Karpas-422 (cell line): ENCODE measurements at places on chromosomes 1 and 21. TPM values are rescaled to one million over a fixed set of nuclear protein-coding genes. Genes with fewer than 3 reads are reported as not detected.

- H3K27ac ChIP-seq = no peak overlapping the region
- no peak overlapping the region for H3K4me3 ChIP-seq
- no peaks in the 10 kb centered on the region for H3K4me1 ChIP-seq
- DNase-seq = no peak
- H3K27me3 ChIP-seq = no peaks in the 10 kb centered on the region
- no peaks in the 10 kb centered on the region for H3K36me3 ChIP-seq
Measured at GRCh38 chr1:11434926-11435325, 44.0 kb upstream of the DISP3 start.

GRCh38 chr1:31654474-31654776 is 9.7 kb upstream of the PEF1 start:
- no peaks in the 10 kb centered on the region for H3K36me3 ChIP-seq
- no peak overlapping the region for H3K27ac ChIP-seq
- H3K4me1 ChIP-seq = no peaks in the 10 kb centered on the region
- H3K4me3 ChIP-seq = no peak overlapping the region

- no peak overlapping the region for H3K4me3 ChIP-seq
- DNase-seq = no peak
- peaks cover 6% of the 10 kb centered on the region; the same call in 1 of the 2 replicates for H3K4me1 ChIP-seq
- no peak overlapping the region for H3K27ac ChIP-seq
- no peaks in the 10 kb centered on the region for H3K27me3 ChIP-seq
- no peaks in the 10 kb centered on the region for H3K36me3 ChIP-seq
Measured at GRCh38 chr1:41616563-41616962, 132.1 kb upstream of the EDN2 start.

DNA sequence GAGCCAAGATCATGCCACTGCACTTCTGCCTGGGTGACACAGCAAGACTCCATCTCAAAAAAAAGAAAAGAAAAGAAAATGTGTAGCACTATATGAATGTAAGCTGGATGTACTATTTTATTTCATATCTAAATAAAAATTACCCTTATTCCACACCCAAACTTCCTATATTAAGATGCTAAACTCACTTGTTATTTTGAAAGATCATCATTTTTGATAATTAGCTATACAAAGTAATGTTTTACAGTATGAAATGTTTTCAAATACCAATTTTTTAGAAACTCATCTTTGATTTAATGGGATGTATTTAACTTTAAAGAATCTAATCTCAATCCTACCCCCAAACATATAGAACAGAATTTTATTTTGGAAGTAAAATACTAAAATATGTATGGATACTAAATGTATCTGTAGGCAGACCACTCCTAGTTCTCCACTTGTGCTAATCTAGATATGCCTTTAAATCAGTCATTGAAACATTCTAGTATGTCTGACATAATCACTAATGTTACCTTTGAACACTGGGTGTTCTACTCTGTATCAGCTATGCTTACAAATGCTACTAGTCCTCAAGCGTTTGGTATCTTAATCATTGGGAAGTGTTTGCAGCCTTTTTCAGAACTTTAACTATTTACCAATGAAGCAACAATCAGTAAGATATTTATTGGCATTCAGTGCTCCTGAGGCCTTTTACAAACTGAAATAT is 12.9 kb downstream of the MIER1 start:
- no peaks in the 10 kb centered on the region for H3K27me3 ChIP-seq
- peaks cover 63% of the 10 kb centered on the region for H3K4me1 ChIP-seq
- no peak overlapping the region for H3K27ac ChIP-seq
- H3K4me3 ChIP-seq = no peak overlapping the region
- DNase-seq = no peak

The AGMAT gene
- total RNA-seq = 3.3 and 8.6 TPM in 2 replicates

The GRIK1 gene
- 0.14 TPM in 1 of 2 replicates, not detected in the other for total RNA-seq

The GCSAML gene
- not detected in 2 replicates for total RNA-seq
